GM04503 (cell line): ENCODE measurements at places on chromosomes 2 and 18.

DNA sequence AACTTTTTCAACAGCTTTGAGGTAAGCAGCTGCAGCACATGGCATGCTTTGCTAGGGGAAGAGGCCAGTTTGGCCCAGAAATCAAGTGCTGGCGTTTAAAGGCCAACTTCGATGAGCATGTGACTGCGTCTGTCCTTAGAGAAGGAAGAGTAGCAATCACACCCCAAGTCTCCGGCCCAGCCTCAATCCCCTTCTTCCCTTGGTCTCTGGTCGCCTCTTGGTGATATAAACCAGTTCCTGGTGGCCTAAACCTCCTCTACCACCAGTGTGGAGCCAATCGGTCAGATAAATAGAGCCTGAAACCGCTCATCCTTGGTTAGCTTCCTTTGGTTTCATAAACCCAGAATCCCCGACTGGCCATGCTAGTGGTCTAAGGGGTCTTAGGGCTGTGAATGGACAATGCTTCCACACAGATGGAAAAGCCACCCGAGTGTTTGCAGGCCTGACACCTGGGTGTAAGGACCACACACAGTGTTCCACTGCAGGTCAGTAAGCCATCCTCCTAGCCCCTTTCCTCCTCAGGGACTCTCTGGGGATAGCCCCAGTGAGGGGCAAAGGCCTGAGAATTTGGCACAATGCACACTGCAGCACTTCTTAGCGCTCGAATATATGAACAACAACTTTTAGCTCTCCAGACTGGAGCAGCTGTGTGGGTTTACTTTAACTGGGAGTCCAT, 23.0 kb upstream of the COX7A2L start:
- no peak for DNase-seq

DNA sequence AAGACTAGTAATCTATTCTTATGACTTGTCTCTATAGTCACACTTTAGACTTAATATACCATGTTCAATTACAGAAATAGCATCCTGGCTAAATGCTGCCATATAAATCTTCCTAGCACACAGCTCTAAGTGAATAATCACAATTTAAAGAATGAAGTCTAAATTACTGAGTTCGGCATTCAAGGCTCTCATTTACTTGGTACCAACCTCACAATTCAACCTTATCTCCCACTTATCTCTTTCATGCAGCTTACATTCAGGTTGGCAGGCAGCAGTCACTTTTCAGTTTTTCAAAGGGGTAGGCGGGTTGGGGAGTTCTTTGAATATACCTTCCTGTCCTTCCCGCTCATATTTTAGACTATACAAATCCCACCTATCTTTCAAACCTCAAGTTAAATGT, 1.5 kb downstream of the MMADHC start:
- no peak for DNase-seq

GRCh38 chr2:65826567-65826966, 394.2 kb upstream of the SPRED2 start:
- DNase-seq, result no peak

DNA sequence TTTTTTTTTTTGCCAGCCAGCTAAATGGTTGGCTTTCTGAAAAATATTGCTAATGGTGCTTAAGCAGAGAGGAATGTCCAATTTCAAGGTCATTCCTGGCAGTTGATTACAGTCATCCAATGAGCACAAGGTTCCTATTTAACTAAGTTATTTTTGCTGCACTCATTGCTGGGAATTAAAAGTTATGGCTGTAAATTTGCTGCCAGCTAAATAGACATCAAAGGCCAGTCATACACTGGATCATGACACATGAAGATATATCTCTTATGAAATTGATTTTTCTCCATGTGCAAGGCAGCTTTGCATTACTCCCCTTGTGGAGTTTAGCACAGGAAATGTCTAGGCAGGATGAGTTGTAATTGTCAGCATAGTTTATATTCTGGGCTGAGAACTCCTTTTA, 1898.4 kb upstream of the CELF4 start:
- DNase-seq, result no peak

DNA sequence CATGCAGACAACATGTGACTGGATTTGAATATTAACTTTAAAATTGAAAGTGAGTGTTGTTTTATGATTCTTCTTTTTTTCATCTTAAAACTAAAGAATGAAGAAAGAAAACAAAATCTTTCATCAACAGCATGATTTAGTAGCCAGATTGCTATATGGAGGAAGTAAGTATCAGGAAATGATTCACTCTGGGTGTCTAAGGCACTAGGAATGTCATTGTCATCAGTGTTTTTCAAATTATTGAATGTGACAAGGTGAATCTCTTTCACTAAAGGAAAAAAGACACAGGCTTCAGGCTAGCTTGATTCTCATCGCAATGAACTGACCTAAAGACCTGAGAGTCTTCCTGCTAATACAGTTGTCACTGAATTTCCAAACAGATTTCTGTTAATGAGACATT, 430.1 kb downstream of the FBXO15 start:
- DNase-seq, result no peak

DNA sequence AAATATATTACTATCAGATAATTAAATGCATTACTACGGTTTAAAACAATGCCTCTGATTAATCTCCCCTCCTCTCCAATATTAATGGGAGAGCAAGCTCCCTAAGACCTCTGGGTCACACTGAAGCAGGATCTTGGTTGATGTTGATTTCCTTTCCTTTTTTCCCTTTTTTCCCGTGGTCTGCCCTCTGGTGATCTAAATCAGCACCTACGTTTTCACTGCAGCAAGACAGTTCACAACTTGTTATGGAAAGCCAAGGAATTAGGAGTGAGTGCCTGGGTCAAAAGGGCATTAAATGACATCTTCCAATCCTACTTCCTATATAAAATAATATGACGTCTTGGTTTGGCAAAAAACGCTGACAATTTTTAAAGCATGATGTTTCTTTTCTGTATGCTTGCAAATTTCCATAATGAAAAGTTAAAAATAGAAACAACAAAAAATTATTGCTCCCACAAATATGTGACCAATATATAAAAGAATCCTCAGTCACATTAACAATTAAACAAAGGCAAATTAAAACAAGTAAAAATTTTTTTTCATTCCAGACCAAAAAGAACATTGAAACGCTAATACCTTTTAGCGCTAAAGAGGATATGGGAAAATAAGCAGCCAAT, 7.9 kb upstream of the CFAP36 start:
- DNase-seq, result no peak

- no peak for DNase-seq
These were observed 176.1 kb downstream of the ZNF521 start for GRCh38 chr18:25175558-25176517.

- no peak for DNase-seq
These were observed 17.5 kb upstream of the ILKAP start for GRCh38 chr2:238220892-238221521.

GRCh38 chr2:45274250-45274926, 265.1 kb upstream of the SIX2 start:
- no peak for DNase-seq

GRCh38 chr2:26184555-26185303, 11.8 kb downstream of the GAREM2 start:
- peak; percentile 23 for DNase-seq

GRCh38 chr2:165902934-165903333, 50.6 kb downstream of the TTC21B start:
- DNase-seq, result peak; percentile 5

DNA sequence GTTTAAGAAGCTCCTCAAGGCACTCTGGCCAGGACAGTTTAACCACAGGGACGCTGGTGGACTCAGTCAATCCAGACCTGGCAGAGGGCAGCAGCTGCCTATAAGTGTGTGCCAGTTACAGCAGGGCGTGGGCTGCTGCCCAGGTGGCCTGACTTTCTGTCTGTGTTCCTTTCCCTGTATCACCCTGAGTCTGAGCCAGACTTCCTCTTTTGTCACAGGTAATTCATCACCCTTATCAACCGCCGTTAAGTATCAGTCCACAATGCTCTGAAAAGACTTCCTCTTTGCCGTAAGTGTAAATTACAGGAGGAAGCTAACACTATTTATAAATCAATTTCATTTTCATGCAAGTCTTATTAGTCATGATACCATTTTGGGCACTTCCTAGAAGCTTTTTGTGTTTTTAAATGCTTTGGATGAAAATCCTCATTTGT, 7.0 kb downstream of the LPIN1 start:
- DNase-seq, result no peak

DNA sequence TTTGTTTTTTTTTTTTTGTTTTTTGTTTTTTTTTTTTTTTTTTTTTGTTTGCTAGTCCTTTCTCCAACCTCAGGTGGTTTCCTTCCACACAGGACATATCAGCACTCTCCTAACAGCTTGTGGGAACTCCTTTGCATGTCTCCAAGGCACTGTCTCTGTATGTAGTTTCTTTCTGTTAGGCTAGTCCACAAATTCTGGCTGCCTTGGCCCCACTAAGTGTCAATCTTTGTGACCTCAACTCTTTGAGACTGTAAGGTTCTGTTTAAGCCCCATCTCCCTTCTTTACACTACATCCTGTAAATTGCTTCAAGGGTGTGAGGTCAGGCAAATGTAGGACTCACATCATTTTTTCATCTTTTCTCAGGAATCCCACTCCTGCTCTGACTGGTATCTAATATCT, 85.1 kb downstream of the NCOA1 start:
- DNase-seq, result no peak

GRCh38 chr2:227507963-227508362, 36.0 kb downstream of the AGFG1 start:
- DNase-seq, result no peak

DNA sequence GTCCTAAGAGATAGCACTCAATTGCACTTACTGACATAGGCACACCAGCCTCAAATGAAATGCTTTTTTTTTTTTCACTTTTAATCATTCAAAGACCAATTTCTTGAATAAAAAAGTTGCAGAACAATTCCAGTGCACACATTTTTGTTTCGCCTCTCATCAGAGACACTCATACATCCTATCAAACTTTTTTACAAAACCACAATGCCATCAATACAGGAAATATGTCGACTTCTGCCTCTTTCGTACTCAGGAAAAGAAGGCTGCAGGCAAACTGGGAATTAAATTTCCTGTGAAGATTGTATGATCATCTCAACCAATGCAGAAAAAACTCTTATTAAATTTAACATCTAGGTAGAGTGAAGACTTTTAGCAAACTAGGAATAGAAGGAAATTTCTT, 112.4 kb downstream of the DNER start:
- DNase-seq, result no peak

- DNase-seq, result no peak
These were observed 108.6 kb downstream of the C1D start for GRCh38 chr2:67954093-67954748.

- DNase-seq, result no peak
These were observed 8.0 kb upstream of the COX7A2L start for GRCh38 chr2:42368817-42369531.

DNA sequence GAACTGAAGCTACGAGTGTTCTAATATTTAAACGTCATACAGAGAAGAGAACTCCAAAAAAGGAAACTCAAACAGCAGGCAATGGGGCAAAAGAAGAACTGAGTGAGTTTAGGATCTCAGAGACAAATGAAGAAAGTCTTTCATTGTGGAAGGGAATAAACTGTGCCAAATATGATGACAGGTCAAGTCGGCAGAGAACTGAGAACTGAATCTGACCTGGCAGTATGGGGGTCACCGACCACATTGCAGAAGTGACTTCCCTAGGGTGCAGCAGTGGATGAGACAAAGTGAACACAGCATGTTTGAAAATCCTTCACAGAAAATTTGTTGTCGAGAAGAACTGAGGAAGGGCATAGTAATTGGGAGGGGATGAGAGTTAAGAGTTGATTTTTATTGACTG, 55.9 kb downstream of the TTC21B start:
- DNase-seq, result no peak

DNA sequence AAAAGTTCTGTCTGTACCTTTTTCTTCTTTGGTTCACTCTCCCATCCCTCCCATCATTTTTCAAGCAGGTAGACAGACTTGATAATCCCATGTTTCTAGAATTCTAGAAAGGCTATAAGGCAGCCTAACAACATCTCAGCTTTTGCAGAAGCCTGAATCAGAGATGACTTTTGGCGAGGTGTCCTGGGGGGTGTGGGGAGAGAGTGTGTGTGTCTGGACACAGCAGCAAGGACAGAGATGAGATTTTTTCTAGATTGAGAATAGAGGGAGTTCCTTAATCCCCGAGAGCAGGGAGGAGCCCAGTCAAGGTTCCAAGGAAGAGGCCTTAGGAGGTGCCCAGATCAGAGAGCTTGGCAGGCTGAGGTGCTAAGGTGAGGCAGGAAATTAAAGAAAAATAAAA, 22.0 kb upstream of the LAPTM4A start:
- no peak for DNase-seq

GRCh38 chr2:185144159-185144919, 546.0 kb downstream of the ZNF804A start:
- no peak for DNase-seq

DNA sequence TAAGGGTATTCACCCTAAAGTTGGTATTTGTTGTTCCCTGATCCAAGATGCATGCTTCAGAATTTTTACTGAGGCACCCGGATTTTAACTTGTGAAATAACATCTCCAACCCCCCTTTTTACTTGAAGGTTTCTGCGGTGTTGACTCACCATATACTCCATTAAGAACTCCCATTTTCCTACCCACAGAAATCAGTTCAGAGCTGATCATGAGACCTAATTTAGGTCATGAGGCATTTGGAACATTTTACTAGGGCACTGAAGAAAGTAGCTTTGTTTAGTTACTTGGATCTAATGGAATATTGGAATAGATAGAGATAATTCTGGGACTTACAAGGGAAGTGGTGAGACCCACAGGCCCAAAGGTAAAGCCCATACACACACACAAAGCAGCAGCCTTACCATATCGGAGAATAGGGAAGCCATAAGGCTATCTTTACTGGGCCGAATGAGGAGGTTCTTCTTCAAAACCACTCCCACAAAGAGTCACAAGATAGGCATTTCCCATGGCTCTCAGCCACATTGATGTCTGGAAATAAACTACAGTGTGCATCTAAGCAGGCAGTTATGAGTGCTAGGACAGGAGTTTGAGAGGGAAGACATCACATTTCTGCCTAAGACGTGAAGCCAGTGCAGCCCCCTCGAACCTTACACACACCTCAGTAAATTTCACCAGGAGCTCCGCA, 681.0 kb upstream of the LRRTM4 start:
- no peak for DNase-seq

DNA sequence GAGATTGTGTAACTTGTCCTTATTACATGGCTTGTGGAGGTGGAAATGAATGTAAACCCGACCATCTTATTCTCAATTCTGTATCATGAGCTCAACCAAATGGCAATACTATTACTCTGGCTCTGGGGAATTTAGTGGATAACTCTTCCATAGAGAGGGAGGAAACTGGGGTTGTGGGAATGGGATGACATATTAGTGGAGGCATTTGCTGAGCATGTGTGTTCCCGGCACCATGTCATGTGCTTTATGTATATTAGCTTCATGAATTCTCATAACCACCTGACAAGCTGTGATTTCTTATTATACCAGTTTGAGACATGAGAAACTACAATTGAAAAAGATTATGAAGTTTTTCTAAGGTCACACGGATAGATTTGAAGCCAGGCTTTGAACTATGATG, 112.8 kb upstream of the TMEFF2 start:
- DNase-seq, result no peak

- DNase-seq, result no peak
These were observed 261.8 kb upstream of the RAB6C start for GRCh38 chr2:129717560-129718130.

- no peak for DNase-seq
These were observed 36.2 kb downstream of the POU3F3 start for GRCh38 chr2:104889960-104890684.

- DNase-seq, result no peak
These were observed 56.7 kb upstream of the MSTN start for GRCh38 chr2:190119257-190119656.

GRCh38 chr2:45898819-45899218, 247.3 kb downstream of the PRKCE start:
- DNase-seq, result no peak
